ENCODE measurements at places on chromosomes 1 and 21. TPM values are rescaled to one million over a fixed set of nuclear protein-coding genes. Genes with fewer than 3 reads are reported as not detected.

Gene CELA2B
- total RNA-seq = not detected

Gene CFAP45
- total RNA-seq = 5.8 TPM

Gene TNFRSF14
- total RNA-seq = 2.8 TPM

Gene WLS
- 117 TPM for total RNA-seq

Gene EXTL1
- total RNA-seq = 2.5 TPM

Gene BRDT
- not detected for total RNA-seq

Gene PIK3R3
- total RNA-seq = 87.0 TPM
